EH (cell line): ENCODE measurements at places on chromosomes 3 and 15.

DNA sequence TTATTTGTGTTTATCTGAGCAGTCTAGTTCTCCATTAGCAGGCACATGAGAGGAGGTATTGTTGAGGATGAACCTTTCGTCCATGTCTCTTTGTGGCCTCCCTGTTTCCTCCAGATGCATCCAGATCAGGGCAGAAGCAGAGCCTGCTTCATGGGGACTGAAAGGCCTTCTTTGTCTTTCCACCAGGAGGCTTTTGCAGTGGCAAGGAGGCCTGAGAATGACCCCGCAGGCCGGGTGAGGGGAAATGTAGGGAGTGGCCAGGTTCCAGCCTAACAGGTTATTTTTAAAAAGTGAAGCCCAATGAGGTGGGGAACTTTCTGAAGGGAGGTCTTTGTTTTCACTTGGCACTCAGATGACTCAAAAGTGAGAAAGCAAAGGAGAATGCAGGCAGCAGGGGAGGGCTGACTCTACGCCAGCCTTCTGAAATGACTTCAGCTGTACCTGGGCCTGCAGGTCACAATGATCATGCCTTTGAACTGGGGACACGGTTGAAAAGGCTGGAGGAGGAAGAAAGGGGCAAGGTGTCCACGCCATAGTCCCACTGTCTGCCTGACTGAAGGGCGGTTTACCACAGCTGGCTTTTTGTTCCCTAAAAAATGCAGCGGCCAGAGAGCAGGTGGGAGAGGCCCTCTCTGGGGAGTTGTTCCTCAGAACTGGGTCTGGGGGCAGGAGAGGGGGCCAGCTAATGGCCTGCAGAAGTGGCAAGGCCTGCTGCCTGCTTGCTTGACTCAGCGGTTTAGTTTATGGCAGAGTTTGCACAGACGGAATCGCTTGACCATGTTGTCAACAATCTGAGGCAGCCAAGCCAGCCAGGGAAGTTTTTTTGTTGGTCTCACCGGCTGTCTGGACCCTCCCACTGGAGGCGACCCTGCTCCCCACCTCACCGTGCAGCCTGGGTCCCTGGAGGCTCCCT, 28.7 kb downstream of the CMTM7 start:
- peak; percentile 55 for DNase-seq

DNA sequence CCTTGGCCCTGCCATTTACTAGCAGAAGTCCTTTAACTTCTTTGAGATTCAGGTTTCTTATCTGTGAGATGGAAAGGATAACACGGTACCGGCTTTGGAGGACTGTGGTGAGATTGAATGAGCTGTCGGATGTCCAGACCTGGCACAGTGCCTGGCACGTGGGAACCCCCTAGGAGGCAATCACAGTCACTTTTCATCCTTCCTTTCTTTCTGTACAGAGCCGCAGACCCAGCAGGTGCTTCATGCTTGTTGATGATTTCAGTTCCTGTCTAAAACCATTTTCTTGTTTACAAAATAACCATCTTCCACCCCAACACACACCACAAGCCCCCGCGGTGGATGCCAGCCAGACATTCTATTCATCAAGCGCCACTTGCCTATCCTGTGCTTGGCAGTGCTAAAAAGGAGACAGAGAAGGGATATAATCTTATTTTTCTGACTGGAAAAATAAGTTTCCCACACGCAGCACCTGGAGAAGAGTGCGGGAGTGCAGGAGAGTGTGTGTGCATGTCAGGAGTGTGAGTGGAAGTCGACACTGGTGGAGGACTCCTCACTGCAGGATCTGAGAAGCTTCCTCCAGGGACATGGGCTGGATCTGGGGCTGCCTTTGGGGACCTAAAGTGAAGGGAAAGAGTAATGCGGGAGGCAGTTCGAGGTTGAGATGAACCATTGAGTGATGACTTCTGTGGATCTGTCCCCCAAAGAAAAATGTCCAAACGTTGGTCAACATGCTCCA, 85.7 kb downstream of the ST6GAL1 start:
- DNase-seq, result no peak

DNA sequence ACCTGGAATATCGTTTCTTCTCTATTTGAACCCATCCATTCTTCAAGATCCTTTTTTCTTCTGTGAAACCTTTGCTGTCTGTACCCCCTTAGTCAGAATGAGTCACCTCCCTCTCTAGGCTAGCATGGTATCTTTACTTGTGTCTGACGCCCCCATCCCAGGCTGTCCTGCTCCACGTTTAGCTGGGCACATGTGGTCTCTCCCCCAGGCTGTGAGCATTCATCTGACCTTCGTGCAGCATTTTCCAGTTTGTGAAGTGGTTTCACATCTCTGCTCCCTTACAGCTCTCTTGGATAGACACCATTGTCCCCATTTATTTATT, 14.3 kb upstream of the TLE3 start:
- DNase-seq, result no peak

GRCh38 chr3:36434687-36435426, 54.6 kb downstream of the STAC start:
- peak; percentile 62 for DNase-seq

- peak; percentile 93 for DNase-seq
These were observed 34.0 kb downstream of the PCSK6 start for GRCh38 chr15:101455291-101456025.

GRCh38 chr3:181570472-181570871, 141.3 kb upstream of the SOX2 start:
- no peak for DNase-seq

DNA sequence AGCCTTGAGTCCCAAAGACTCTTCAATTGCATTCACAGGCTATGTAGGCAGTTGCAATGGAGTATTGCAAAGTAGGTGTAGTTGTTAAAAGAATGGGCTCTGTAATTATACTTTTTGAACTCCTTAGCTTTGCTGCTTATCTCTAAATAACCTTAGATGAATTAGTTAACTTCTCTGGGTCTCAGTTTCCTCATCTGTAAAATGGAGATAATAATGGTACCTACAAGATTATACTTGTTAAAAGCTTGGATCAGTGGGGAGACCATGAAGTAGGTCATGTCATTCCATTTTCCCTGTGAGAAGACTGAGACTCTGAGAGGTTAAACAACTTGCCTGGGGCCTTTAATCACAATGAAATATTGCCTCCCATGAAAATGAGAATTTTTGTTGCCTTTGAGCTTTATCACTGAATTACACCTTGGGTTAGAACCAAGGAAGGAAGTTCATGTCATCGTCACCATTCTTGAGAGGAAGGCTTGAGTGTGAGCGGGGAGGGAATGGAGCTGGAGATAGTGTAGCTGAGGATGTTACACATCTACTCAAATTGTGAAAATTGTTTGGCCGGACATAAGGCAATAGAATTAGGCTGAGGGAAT, 38.1 kb downstream of the CTDSPL start:
- no peak for DNase-seq

GRCh38 chr3:160129459-160130061, 95.7 kb upstream of the C3orf80 start:
- DNase-seq, result peak; percentile 98
